ENCODE measurements at places on chromosomes 4 and X. TPM values are rescaled to one million over a fixed set of nuclear protein-coding genes. Genes with fewer than 3 reads are reported as not detected.

CABS1 gene
- not detected for total RNA-seq

TCEAL9 gene
- total RNA-seq = not detected

MAOB gene
- total RNA-seq = 0.10 TPM

REPS2 gene
- 0.35 TPM for total RNA-seq

F11 gene
- total RNA-seq = not detected

TRIML2 gene
- total RNA-seq = not detected

RAP1GDS1 gene
- total RNA-seq = 47.0 TPM

GRCh38 chrX:23317799-23318724 lies 16.6 kb upstream of the PTCHD1 start:
- H3K27me3 ChIP-seq = no peaks in the 10 kb centered on the region
- no peak overlapping the region for H3K27ac ChIP-seq
- DNase-seq = no peak
- no peaks in the 10 kb centered on the region for H3K4me1 ChIP-seq
- H3K4me3 ChIP-seq = no peak overlapping the region

- H3K36me3 ChIP-seq = no peaks in the 10 kb centered on the region
- DNase-seq = no peak
- H3K4me1 ChIP-seq = no peaks in the 10 kb centered on the region
- no peak overlapping the region for H3K4me3 ChIP-seq
- no peak overlapping the region for H3K27ac ChIP-seq
Observed at GRCh38 chrX:16547644-16548043, 102.3 kb upstream of the S100G start.

DNA sequence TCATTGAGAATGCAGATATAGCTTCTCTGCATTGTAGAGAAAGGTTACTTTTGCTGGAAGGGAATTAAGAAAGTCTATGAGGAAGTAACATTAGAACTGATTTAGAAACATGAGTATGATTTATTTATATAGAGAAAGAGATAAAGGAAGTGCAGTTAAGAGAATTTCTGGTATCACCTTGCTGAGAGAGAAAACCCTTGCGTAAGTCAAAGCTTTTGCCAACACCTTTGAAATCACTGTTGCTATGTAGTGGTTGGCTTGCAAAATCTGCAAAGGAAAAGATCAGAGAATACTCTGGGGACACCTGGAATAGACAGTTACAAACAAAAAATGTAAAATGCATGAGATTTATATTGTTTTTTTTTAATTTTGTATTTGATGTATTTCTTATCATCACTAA lies 137.3 kb upstream of the RXFP1 start:
- H3K4me3 ChIP-seq = no peak overlapping the region
- no peaks in the 10 kb centered on the region for H3K36me3 ChIP-seq
- no peaks in the 10 kb centered on the region for H3K27me3 ChIP-seq
- H3K27ac ChIP-seq = no peak overlapping the region
- no peak for DNase-seq

- H3K27me3 ChIP-seq = no peaks in the 10 kb centered on the region
- no peak overlapping the region for H3K4me3 ChIP-seq
- no peak overlapping the region for H3K27ac ChIP-seq
- peaks cover 5% of the 10 kb centered on the region for H3K4me1 ChIP-seq
- DNase-seq = no peak
Observed at GRCh38 chrX:40148385-40149285, 50.9 kb upstream of the BCOR start.

DNA sequence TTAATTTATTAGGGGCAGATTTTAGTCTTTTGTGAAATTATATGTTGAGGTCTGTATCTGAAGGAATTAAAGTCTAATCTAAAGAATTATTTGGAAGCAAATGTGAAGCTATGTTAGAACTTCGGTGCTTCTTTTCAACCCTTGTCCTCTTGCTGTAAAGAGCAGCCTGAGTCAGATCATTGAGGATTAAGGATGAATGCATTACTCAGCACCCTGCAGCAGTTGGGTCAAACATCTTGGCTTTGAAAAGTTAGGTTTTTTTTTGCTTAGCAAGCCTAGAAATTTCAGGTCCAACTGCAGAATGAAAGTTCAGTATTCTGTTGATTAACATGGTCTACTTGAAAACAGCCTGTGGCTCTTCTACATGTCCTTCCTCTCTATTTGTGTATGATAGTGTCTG lies 57.6 kb downstream of the SLC4A4 start:
- no peaks in the 10 kb centered on the region for H3K4me1 ChIP-seq
- DNase-seq = no peak
- H3K27me3 ChIP-seq = peaks cover 19% of the 10 kb centered on the region
- no peaks in the 10 kb centered on the region for H3K36me3 ChIP-seq

DNA sequence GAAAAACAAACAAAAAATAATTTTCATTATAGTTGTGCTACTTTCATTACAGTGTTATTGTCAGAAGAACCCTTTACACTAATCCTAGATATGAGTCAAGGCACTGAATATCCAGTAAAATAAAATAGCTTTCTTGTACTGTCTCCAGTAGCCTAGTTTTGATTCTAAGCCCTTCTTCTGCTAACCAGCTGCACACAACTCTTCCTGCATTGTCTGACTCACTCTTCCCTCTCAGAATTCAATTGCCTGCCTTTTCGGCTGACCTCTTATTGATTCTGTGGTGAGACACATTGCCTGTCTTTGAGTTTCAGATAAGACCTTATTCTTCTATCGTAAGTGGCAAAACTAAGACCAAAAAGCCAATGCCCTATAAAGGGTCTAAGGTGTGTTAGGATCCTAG lies 26.7 kb upstream of the PCDH18 start:
- DNase-seq = no peak
- H3K27me3 ChIP-seq = no peaks in the 10 kb centered on the region
- H3K4me3 ChIP-seq = no peak overlapping the region

DNA sequence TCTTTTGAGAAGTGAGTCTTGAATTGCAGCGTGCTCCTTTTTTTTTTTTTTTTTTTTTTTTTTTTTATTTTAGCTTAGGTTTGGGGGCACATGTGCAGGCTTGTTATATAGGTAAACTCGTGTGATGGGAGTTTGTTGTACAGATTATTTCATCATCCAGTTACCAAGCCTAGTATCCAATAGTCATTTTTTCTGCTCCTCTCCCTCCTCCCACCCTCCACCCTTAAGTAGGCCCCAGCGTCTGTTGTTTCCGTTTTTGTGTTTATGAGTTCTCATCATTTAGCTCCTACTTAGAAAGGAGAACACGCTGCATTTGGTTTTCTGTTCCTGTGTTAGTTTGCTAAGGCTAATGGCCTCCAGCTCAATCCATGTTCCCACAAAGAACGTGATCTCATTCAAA lies 81.3 kb upstream of the TSPAN5 start:
- no peak for DNase-seq
- H3K4me1 ChIP-seq = no peaks in the 10 kb centered on the region
- no peaks in the 10 kb centered on the region for H3K27me3 ChIP-seq
- H3K27ac ChIP-seq = no peak overlapping the region
- H3K4me3 ChIP-seq = no peak overlapping the region

DNA sequence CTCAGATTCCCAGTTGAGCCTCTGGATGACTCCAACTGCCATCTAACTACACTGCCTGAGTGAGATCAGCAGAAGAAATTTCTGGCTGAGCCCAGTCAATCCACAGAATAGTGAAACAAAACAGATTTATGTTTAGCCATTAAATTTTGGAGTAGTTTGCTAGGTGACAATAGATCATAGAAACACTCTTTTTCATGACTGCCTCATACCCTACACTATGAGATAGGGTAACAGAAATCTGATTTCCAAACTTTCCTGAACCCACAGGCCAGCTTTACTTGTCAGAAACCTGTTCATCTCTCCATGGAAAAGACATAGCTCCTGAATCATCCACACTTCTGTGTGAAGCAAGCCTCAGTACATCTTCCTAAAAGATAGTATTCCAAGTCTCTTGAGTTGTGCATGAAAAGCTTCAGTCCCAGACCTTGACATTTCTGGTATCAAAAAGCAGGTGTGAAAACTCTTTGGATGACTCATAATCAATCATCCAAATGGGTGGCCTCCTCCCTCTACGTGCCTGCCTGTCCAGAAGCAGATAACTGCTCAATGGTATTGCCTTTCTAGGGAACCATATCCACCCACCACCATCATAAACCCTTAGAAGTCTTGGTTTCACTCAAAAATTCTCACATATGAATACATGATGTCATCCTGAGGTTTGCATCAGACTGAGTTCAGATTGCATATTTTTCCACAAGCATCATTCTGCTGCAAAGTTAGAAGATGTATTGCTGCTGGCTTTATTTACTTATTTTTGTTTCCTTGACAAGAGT lies 47.5 kb upstream of the RAP2C start:
- no peak for DNase-seq
- H3K4me1 ChIP-seq = peaks cover 5% of the 10 kb centered on the region
- peaks cover 2% of the 10 kb centered on the region for H3K36me3 ChIP-seq
- H3K27ac ChIP-seq = no peak overlapping the region
- no peaks in the 10 kb centered on the region for H3K27me3 ChIP-seq

GRCh38 chr4:88999392-88999930 lies 57.5 kb downstream of the FAM13A start:
- no peak for DNase-seq
- H3K4me3 ChIP-seq = no peak overlapping the region
- H3K4me1 ChIP-seq = peaks cover 4% of the 10 kb centered on the region
- H3K27me3 ChIP-seq = no peaks in the 10 kb centered on the region
- no peaks in the 10 kb centered on the region for H3K36me3 ChIP-seq

DNA sequence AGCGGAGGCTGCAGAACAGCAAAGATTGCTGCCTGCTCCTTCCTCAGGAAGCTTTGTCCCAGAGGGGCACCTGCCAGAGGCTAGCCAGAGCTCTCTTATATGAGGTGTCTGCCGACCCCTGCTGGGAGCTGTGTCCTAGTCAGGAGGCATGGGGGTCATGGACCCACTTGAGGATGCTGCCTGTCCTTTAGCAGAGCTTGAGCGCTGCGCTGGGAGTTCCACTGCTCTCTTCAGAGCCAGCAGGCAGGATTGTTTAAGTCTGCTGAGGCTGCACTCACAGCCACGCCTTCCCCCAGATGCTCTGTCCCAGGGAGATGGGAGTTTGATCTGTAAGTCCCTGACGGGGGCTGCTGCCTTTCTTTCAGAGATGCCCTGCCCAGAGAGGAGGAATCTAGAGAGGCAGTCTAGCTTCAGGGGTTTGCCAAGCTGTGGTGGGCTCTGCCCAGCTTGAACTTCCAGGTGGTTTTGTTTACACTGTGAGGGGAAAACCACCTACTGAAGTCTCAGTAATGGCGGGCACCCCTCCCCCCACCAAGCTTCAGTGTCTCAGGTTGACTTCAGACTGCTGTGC lies 10.9 kb downstream of the DCK start:
- H3K27ac ChIP-seq = peak overlapping the region; percentile 94
- no peak for DNase-seq
- peaks cover 67% of the 10 kb centered on the region for H3K4me1 ChIP-seq
- peak overlapping the region; percentile 68 for H3K4me3 ChIP-seq
- H3K36me3 ChIP-seq = peaks cover 11% of the 10 kb centered on the region

- H3K27ac ChIP-seq = no peak overlapping the region
- H3K36me3 ChIP-seq = no peaks in the 10 kb centered on the region
- no peak for DNase-seq
- H3K4me1 ChIP-seq = no peaks in the 10 kb centered on the region
- no peaks in the 10 kb centered on the region for H3K27me3 ChIP-seq
Observed at GRCh38 chrX:16822723-16823122, 36.5 kb downstream of the TXLNG start.

GRCh38 chrX:119618439-119618838 lies 12.2 kb upstream of the NKRF start:
- H3K27me3 ChIP-seq = no peaks in the 10 kb centered on the region
- H3K27ac ChIP-seq = no peak overlapping the region
- no peak overlapping the region for H3K4me3 ChIP-seq
- no peak for DNase-seq
- H3K4me1 ChIP-seq = peaks cover 5% of the 10 kb centered on the region

DNA sequence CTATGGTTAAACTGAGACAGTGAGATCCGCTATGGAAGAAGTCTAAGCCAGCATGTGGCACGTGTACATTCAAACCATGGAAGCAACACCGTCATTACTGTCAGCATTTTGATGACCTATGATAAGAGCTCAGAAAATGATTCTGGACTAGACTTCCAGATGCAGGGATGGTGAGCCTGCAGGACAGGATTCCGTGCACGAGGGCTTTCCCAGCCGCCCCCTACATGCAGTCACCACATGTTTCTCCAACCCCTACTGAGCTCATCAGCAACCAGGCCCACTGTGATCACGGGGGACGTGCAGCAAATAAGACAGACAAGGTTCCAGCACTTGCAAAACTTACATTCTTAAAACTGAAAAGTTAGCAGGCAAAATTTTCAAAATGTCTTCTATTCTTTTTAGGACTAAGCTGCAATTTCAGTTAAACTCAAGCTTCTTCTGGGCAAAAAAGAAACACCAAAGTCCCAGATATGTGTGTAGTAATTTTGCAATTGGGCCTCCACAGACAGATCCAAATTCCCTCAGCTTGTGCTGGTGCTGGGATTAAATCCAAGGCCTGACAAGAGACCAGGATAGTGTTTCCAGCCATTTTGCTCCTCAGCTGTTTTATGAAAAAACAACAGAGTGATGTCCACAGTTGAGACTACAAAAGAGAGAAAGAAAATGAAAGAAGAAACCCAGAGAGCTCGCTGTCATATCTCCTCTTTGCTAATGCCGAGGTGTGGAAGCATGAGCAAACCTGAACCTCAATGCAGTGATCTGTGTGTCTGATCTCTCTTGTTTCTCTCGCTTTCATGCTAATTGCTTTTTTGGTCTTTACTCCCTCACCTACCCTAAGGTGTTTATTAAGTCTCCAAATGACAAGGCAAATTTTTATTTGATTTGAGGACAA lies 118.2 kb downstream of the AFAP1 start:
- H3K36me3 ChIP-seq = peaks cover 5% of the 10 kb centered on the region
- H3K4me1 ChIP-seq = peaks cover 11% of the 10 kb centered on the region
- no peaks in the 10 kb centered on the region for H3K27me3 ChIP-seq
- no peak overlapping the region for H3K27ac ChIP-seq

GRCh38 chr4:168551211-168551610 lies 54.4 kb downstream of the PALLD start:
- no peaks in the 10 kb centered on the region for H3K36me3 ChIP-seq
- no peak overlapping the region for H3K4me3 ChIP-seq
- DNase-seq = no peak
- peaks cover 18% of the 10 kb centered on the region for H3K27me3 ChIP-seq

GRCh38 chr4:59127006-59127405 lies 2016.8 kb upstream of the IGFBP7 start:
- DNase-seq = no peak
- no peaks in the 10 kb centered on the region for H3K36me3 ChIP-seq
- no peaks in the 10 kb centered on the region for H3K27me3 ChIP-seq
- no peak overlapping the region for H3K4me3 ChIP-seq
- H3K27ac ChIP-seq = no peak overlapping the region

Measured in T-helper 17 cell (primary cell).